Left cardiac atrium (tissue), 4 donors: ENCODE measurements at places on chromosomes 12 and 14. TPM values are rescaled to one million over a fixed set of nuclear protein-coding genes. Genes with fewer than 3 reads are reported as not detected.

The CISTR gene
- total RNA-seq, result 1.9 TPM

The ACSS3 gene
- 21.9 TPM for total RNA-seq

The FRMD6 gene
- 11.5 TPM for total RNA-seq

The KRT71 gene
- not detected for total RNA-seq

The BCL2L2 gene
- 46.7 TPM for total RNA-seq

The BDKRB1 gene
- total RNA-seq, result 0.21 TPM

The TTC7B gene
- total RNA-seq, result 76.5 TPM

The ANHX gene
- total RNA-seq, result not detected

The FOXN3 gene
- 115 TPM for total RNA-seq

The TMEM119 gene
- 4.3 TPM for total RNA-seq

The GZMH gene
- total RNA-seq, result 2.0 TPM

The ELK3 gene
- 28.7 TPM for total RNA-seq

The SLC25A47 gene
- not detected for total RNA-seq

The NTS gene
- total RNA-seq, result 0.65 TPM

The IQSEC3 gene
- total RNA-seq, result 1.4 TPM

The ADGRD1 gene
- total RNA-seq, result 143 TPM

The ETFBKMT gene
- 4.6 TPM for total RNA-seq

The MSRB3 gene
- 146 TPM for total RNA-seq

The CNIH1 gene
- total RNA-seq, result 93.4 TPM

The KRT82 gene
- not detected for total RNA-seq

The C1QL4 gene
- total RNA-seq, result not detected

The ACSM4 gene
- not detected for total RNA-seq

The P2RX7 gene
- total RNA-seq, result 3.0 TPM

The TAS2R8 gene
- total RNA-seq, result not detected

The GYS2 gene
- total RNA-seq, result 0.62 TPM

The HELB gene
- 2.2 TPM for total RNA-seq

The SOX5 gene
- 7.6 TPM for total RNA-seq

The CDK17 gene
- 17.0 TPM for total RNA-seq

The DEGS2 gene
- 0.18 TPM for total RNA-seq

The ABCC9 gene
- 46.7 TPM for total RNA-seq

The NEMP1 gene
- 2.8 TPM for total RNA-seq

The BHLHE41 gene
- 35.8 TPM for total RNA-seq

The IL22 gene
- not detected for total RNA-seq

The GLS2 gene
- 0.35 TPM for total RNA-seq

The POTEM gene
- not detected for total RNA-seq

The RNASE3 gene
- total RNA-seq, result not detected

The EMP1 gene
- 304 TPM for total RNA-seq

The C12orf56 gene
- not detected for total RNA-seq

The PTPRR gene
- 0.86 TPM for total RNA-seq

The HOXC12 gene
- not detected for total RNA-seq

The C14orf180 gene
- total RNA-seq, result 26.6 TPM

The APOLD1 gene
- 56.7 TPM for total RNA-seq

The SERPINA9 gene
- total RNA-seq, result not detected

The LHX5 gene
- not detected for total RNA-seq

The KRT2 gene
- not detected for total RNA-seq

The LALBA gene
- not detected for total RNA-seq

The TMEM52B gene
- not detected for total RNA-seq

The NKX2-1 gene
- total RNA-seq, result not detected

The CCDC196 gene
- not detected for total RNA-seq

The PMEL gene
- 0.81 TPM for total RNA-seq

The PLA2G1B gene
- total RNA-seq, result not detected

The RASSF9 gene
- 2.1 TPM for total RNA-seq

The PARP11 gene
- total RNA-seq, result 6.0 TPM

The TAMALIN gene
- 44.0 TPM for total RNA-seq

The CATSPERB gene
- total RNA-seq, result 1.8 TPM
